ENCODE measurements at places on chromosomes 2 and 18.
A peak's percentile ranks its signal among the peaks of the same experiment; 100 is the strongest.

- no peak for DNase-seq
Observed at GRCh38 chr2:227996366-227996765, 124.9 kb downstream of the DAW1 start.

- DNase-seq = peak; percentile 5
Observed at GRCh38 chr2:36951027-36951518, 15.3 kb downstream of the STRN start.

- DNase-seq = no peak
Observed at GRCh38 chr2:18849841-18850578, 260.6 kb upstream of the NT5C1B start.

DNA sequence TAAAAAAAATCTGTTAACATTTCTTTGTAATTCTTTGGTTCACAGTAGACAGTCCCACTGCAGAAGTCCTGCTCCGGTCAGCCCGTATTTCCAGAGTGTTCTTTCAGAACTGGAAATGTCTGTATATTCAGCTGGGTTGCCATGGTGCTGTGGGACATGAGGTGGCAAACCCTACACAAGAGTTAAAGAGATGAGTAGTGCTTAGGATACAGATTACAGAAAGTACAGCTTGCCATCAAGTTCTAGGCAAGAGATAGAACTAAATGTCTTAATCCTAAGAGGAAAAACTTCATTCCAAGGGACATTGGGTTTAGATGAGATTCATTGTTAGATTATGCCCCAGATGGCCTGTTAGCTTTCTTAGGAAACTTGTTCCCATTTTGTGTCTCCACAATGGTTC, 60.1 kb downstream of the FMNL2 start:
- peak; percentile 47 for DNase-seq

DNA sequence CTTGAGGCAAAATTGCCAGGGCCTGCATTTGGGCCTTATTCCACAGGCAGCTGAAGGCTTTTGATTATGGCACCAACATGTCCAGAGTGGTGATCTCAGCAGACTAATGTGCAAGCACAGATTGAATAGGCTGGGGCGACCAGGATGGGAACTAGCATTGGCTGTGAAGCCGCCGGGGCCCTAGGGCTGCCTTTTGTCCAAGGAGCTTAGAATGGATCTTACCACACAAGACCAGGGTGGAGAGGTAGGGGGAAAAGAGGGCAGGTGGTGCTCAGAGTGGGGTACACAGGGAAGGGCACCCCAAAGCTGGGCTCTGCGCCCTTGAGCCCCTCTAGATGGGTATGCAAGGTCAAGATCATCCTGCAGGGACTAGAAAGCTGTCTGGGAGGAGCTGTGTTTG, 23.1 kb downstream of the PSD4 start:
- DNase-seq = no peak

DNA sequence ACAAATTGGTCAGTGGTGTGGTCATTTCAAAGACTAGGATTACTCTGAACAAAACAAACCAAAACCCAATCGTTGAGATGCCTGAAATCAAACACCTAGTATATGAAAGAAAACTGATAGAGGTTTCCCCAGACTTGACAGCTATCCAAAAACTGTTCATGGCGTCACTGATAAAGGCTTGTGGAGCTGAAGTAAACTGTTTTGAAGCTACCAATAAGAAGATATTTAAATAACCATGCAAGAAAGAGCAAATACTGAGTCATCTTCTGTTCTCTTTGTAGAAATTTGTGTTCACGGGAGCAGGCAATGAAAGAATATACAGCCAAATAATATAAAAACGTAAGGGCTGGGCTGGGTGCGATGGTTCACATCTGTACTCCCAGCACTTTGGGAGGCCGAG, 7.5 kb upstream of the COLEC11 start:
- DNase-seq = no peak

- DNase-seq = no peak
Observed at GRCh38 chr2:41199334-41199733, 747.4 kb upstream of the SLC8A1 start.

- peak; percentile 56 for DNase-seq
Observed at GRCh38 chr2:231545105-231545902, 15.1 kb upstream of the NMUR1 start.

DNA sequence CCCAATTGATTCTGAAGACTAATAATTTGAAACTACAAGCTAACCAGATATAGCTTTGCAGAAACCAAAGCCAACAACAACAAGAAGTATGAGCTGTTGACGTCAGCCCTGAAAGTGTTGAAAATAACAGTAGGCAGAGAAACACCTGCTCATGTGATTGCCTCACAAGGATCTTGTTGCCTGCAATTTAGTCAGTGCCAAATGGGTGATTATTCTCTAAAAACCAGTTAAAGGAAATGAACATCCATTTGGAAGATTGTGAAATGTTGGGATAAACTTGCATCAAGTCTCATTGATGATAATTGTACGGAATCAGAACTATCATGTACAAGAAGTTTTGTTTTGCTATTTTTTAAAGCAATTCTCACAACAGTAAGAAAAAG, 2.8 kb downstream of the CYTIP start:
- DNase-seq = no peak
